Left ventricle myocardium inferior (tissue), 1 donor: ENCODE measurements at places on chromosomes 3 and 15.
A peak's percentile ranks its signal among the peaks of the same experiment; 100 is the strongest.

GRCh38 chr3:58398669-58399333 lies 34.8 kb downstream of the PDHB start:
- no peak for DNase-seq

DNA sequence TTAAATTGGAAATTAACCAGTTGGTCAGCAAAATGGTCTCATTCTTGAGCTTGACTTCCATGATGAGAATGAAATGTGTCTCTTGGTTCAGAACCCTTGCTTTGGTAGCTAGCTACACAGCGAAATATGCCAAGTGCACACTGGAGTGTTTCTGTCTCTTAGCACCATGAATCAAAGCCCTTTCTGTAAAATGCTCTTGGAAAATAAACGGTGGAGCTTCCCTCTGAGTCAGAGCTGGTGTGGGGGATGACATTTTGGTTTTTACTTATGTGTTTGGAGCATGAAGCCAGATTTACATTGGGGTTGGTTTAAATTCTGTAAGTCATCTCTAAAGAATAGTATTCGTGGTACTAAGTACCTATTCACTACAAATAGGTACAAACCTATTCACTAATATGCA lies 85.1 kb upstream of the NANOGP8 start:
- DNase-seq = no peak

- DNase-seq = no peak
Observed at GRCh38 chr3:114856835-114857234, 290.3 kb downstream of the ZBTB20 start.

GRCh38 chr3:190738636-190739155 lies 123.8 kb downstream of the GMNC start:
- no peak for DNase-seq

GRCh38 chr15:56042982-56043980 lies 49.9 kb upstream of the NEDD4 start:
- DNase-seq = no peak

DNA sequence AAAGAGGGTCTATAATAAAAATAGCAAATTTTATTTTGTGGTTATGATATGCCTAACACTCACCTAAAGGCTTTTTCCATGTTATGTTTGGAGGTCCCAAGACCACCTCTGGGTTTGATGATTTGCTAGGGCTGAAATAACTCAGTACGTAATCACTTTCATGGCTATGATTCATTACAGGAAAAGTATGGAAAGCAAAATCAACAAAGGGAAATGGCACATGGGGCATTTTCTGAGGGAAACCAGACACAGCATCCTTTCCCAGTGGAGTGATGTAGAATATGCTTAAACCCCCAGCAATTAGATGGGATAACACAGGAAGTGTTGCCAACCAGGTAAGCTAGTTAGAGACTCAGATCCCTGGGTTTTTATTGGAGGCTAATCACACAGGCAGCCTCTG lies 701.6 kb upstream of the CBLB start:
- DNase-seq = no peak

DNA sequence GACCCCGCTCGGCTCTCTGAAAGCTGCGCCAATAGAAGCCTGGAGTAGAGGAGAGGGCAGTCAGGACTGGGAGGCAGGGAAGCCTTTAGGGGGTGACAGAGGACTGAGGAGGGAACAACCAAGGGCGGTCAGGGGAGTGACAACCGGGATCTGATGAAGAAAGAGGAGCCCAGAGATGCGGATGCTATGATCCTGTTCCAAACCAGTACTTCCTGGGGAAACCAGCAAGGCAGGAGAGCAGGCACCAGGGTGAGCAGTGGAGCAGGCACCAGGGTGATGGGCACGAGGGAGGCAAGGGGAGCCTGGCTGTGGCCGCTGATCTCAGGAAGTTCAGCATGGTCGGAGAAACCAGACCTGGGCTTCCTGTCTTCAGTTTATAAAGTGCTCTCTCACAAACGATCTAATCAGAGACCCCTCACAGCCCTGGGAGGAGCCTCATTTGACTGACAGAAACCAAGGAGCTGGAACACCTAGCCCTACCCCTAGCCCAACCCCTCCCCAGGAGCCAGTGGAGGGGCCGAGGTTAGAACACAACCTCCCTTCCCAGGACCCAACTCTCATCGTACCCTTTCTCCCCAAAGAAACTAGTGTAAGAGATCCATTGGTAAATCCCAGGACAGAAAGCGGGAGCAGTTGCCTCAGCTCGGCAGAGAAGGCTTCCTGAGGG lies 34.9 kb downstream of the CCDC33 start:
- no peak for DNase-seq

- DNase-seq = no peak
Observed at GRCh38 chr15:88745065-88745464, 58.2 kb upstream of the ACAN start.

- DNase-seq = peak; percentile 33
Observed at GRCh38 chr3:132448216-132448961, 31.1 kb downstream of the DNAJC13 start.

DNA sequence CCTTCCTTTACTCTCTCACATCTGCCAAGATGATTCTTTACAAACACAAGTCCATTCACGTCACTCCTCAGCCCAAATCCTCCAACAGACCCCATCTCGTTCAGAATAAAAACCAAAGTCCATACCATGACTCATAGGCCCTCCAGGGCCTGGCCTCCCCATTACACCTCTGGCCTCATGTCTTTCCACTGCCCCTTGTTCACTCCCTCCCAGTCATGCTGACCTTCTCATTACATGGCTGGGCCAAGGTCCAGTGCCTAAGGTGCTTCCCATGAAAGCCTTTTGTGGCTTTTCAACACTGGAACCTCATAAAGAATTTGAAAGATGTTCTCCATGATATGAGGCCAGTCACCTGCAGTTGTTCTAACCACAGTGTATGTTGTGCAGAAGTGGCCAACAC lies 44.5 kb downstream of the NEK10 start:
- no peak for DNase-seq

DNA sequence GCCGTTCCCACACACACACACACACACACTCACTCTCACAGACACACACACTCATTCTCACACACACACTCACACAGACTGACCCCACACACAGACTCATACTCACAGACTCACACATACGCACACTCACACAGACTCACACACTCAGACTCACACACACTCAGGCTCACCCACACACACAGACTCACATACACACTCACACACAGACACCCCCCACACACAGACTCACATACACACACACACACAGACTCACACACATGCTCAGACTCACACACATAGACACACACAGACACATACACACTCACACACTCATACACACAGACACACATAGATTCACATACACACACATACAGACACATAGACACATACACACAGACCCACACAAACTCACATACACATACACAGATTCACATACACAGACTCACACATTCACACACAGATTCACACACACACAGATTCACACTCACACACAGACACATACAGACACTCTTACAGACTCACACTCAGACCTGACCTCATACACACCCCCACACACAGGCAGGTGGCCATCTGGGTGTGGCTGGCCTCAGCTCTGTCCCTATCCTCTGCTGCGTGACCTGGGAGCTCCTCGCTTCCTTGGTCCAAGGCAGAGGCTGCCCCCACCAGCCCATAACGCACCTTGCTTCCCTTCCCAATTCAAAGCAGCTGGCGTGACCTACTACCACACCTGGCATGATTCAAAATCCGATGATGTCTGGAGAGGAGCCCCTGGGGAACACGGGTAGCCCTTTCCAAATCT lies 1.9 kb downstream of the C3orf22 start:
- no peak for DNase-seq

DNA sequence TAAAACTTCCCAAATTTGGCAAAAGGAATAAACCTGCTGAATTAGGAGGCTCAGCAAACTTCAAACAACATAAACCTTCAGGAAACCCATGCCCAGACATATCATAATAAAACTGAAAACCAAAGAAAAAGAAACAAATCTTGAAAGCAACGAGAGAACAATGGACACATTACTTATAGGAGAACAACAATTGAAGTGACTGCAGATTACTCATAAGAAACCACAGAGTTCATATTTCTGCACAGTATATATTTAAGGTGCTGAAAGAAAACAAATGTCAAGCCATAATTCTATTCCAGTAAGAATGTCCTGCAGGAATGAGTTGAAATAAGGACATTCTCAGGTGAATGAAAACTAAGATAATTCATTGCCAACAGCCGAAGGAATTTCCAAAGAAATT lies 80.8 kb upstream of the PROK2 start:
- DNase-seq = no peak

DNA sequence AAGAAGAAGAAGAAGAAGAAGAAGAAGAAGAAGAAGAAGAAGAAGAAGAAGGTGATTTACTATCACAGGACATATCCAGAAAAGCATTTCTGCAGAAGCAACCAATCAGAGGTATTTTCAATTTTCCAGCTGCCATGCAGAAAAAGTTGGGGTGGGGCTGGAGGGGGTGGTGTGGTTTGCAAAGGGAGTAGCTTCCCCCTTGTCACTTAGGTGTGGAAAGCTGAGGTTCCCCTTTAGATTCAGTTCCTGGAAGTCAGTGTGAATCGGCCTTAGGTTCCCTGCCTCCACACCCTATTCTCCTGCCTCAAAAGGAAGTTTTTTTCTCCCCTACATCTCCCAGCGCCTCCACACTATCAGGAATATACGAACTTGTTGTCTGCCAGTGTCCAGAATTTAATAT lies 276.7 kb upstream of the ARRDC4 start:
- no peak for DNase-seq

- no peak for DNase-seq
Observed at GRCh38 chr3:52286777-52287110, 884 bp upstream of the GLYCTK start.

GRCh38 chr3:172102123-172102882 lies 62.9 kb downstream of the FNDC3B start:
- no peak for DNase-seq

- no peak for DNase-seq
Observed at GRCh38 chr3:60125686-60126085, 1075.9 kb upstream of the CFAP20DC start.

- DNase-seq = no peak
Observed at GRCh38 chr3:152964911-152965609, 130.1 kb downstream of the P2RY1 start.

DNA sequence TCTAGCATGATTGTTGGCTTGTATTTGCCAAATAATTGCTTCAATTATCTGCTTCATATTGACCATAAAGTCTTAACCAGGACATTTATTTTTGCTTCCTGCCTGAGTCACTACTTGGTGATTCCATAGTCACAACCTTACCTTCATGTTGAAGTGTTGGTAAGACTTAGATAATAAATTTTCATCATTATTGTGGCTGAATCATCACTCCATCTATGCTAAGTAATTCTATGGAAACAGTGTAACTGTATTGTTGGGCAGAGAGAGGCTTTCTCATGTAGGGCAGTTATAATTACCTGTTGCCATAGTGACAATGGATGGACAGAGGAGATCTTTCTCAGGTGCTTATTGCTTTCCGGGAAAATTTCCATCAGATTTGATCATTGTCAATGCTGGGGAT lies 330.7 kb upstream of the LRRC3B start:
- no peak for DNase-seq

GRCh38 chr3:121894301-121894990 lies at the start of gene SLC15A2:
SLC15A2 (plus strand) TSS chr3:121894401; CDS start chr3:121894477, 76 bp downstream.
- no peak for DNase-seq

DNA sequence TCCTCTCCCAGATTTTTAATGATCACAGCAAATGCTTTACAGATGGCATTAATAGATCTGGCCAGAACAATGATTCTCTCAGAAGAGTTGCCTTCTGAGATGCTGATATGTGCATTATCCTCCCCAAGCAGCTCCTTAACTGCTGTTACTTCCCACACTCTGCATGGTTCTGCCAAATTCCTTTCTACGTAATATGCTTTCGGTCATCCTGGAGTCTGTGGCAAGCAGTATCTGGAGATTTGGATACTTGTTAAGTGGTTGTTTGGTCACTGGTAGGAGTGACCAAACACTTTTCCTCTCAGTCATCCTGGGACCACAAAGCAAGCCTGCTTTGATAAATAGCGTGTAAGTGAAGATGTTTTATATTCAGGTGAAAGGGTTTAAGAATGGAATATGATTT lies 71.1 kb upstream of the CCNL1 start:
- DNase-seq = no peak

DNA sequence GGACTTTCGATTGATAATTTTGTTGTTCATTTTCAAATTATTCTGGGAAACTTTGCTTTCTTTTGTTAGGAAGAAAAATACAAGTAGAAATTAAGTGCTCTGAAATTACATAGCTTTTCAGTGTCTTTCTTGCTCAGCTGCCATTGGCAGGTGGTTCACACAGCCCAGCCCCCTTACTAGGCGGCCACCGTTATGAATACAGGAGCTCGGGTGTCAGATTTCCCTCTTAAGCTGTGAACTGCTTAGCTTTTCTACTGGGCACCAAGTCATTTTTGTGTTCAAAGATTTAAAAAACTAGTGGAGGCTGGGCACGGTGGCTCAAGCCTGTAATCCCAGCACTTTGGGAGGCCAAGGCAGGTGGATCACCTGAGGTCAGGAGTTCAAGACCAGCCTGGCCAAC lies 55.2 kb downstream of the HMG20A start:
- no peak for DNase-seq
